ENCODE measurements at places on chromosomes 1 and 21.

DNA sequence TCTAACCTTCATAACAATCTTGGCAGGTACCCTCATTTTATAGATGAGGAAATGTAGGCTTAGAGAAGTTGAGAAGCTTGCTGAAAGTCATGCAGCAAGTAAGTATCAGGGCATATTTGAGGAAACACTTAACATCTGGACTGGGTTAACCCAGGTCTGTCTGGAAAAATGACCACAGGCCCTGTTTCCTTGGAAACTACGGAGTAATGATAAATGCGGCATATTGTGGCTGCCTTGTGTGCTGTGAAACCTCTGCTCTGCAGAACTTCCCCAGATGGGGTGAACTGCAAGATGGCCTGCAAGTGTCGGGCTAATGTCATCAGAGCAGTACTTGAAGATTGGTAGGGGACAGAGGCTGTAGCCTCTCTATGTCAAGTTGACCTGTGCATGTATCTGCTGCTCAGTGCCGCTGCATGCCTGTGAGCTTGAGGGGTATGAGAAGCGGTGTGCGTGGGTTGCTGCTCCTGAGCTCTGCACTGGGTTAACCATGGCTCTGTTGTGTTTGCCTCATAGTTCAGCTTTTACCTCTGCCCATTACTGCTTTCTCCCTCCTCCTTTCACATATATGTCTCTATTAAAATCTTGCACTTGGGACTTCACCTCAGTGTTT is 83.1 kb downstream of the WDR3 start:
- DNase-seq, result no peak

- DNase-seq, result no peak
These were observed 1.3 kb downstream of the CDC42BPA start for GRCh38 chr1:227317011-227317451.

DNA sequence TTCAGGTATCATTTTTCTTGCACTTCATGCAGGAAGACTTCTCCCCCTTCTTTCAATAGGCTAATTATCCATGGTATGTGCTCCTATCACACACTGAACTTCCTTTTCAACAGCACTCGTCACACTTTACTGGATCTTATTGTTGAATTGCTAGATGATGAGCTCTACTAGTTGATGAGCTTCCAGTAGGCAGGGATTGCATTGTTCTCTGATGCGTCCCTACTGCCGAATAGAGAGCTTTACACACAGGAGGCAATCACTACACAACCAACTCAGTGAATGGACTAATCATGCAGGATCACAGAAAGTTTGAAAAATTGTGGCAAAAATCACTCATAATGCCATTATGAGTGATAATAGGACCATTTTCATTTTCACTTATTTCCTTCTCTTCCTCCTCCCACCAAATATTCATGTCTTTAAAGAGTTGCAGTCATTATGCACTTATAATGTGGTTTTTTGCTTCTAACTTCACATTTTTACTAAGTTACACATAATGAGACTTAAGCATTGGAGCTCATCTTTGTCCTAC is 128.1 kb upstream of the ZNF648 start:
- DNase-seq, result no peak

DNA sequence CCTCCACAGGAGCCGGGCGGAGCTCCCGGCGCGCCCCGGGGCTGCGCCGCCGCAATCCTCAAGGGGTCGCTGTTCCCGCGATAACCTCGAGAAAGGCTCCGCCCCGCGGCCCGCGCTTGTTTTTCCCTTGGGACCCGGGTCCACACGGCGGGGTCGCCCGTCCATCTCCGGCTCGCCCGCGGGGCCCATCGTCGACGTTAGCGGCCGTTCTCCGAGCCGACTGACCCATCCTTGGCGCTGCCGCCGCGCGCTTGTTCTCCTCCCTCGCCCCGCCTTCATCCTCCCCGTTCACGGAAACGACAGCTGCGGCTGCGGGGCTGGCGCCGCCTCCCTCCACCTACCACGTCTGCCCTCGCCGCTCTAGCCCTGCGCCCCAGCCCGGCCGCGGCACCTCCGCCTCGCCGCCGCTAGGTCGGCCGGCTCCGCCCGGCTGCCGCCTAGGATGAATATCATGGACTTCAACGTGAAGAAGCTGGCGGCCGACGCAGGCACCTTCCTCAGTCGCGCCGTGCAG is at the start of gene SH3GLB1:
Gene SH3GLB1, plus strand, starts transcription at position 119 of the 514 bp plus-strand sequence. Its CDS starts 324 bp downstream, at position 443.
- peak; percentile 98 for DNase-seq

DNA sequence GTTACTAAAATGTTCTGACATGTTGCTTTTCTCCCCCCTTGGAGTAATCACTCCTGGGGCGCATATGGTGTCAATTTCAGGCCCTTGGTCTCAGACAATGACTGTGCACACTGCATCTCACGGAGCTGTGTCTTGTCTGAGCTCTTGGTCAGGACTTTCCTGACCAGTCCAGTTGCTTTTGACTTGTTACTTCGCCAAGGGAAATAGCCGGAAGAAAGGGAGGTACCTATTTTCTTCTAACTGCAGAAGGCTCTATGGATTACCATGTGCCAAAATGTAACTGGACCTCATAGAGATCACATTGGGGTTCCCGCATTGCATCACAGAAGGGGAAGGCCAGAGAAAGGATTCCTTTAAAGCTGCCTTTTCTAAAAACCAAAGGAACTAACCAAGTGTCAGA is 68.6 kb downstream of the SPAG17 start:
- no peak for DNase-seq

DNA sequence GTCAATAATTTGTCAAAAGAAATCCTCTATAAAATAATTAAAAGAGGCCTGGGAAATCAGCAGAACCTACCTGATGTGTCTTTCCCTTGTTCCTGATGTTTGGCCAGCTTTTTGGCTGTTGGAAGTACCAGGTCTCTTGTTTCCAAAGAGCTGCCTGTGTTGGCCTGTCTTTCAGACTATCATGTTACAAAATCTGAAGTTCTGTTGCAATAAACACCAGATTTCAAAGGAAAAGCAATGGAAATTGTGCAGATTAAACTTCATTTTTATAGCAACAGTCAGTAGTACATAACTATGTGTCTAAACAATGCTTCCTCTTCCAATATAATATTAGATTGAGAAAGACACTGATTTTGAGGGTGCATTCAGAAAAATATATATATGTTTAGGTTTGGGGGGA is 647.2 kb upstream of the CXADR start:
- no peak for DNase-seq

DNA sequence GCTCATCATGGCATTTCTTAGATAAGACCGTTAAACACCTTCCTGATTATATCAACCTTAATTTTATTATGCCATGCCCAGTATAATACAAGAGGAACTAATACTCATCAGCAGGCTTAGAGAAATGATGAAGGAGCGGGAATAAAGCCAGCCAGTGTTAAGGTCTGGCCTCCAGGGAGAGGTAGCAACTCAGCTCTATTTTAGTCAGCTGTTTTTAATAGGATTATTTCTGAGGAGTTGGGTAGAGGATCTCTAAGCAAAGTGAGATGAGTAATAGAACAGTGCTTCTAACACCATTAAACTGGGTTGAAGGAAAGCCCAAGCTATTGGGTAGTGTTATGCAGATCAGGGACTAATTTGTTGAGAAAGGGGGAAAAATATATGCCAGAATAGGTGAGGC is 921.5 kb downstream of the TTLL7 start:
- no peak for DNase-seq

DNA sequence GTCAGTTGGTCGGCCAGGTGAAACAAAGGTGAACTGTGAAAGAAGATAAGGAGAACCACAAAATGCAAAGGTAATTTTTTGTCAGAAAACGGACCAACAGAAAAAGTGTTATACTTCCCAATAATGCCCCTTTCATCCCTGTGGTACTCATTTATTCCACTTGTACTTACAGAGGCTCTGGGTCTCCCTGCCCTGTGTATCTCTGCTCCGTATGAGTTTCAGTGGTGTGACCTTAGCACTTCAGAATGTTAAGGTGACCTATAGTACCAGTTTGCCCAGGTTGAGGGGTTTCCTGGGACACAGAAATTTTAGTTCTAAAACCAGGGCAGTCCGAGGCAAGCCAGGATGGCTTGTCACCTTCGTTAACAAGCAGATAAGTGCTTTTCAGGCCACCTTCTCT is 254.8 kb downstream of the OLFM3 start:
- DNase-seq, result no peak

DNA sequence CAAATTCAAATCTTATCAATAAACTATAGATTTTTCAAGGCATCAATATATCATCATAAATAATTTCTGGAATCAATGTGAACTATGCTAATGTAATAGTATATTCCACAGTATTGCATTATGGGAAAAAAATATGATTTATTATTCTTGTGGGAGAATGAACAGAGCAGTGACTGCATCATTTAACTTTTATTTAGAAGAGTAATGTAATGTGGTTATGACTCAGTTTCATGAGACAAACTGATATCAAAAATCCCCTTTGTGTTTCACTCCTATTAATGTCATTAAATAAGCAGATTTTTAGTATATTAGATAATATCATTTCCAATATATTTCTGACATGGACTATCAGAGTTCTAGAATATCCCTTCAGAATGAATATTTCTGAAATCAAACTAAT is 187.6 kb downstream of the LRRC40 start:
- no peak for DNase-seq

- DNase-seq, result no peak
These were observed 273.2 kb downstream of the BACH1 start for GRCh38 chr21:29571949-29572348.
